ENCODE measurements at places on chromosomes 2 and 18.
A peak's percentile ranks its signal among the peaks of the same experiment; 100 is the strongest.

DNA sequence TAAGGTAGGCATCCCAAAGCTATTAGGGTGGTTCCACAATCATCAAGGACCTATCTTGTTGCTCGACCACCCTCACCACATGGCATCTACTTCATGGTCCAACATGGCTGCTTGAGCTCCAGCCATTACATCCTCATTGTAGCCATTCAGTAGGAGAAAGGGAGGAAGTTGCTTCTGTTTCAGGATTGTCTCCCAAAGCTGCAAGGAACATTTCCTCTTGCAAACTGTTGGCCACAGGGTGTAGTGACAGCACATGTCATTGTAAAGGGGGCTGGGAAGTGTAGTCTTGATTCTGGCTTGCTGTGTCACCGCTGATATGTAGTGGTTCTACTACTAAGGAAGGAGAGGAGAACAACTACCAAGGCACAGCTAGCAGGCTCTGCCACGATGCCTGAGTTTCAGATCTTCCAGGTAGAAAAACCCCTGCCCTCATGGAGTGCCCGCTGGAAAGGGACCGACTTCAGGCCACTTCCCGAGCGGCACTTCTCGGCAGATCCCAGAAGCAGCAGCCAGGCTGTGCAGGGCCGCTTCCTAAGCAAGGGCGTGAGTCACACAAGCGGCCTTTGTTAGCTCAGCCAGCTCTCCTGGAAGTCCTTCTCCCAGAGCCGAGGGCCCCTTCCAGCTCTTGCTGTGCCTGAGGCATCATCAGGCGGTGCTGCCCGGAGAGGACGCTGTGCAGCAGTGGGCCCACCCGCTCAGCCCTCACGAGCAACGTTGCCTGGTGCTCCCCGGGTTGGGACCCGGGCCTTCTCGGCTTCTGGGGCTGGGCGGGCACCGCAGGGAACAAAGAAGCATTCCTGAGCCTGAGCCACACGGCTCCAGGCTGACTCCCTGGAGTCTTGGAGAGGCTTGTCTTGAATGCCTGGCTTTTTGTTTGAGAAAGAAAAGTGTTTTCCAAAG, 58.2 kb downstream of the HS6ST1 start:
- DNase-seq, result peak; percentile 31

DNA sequence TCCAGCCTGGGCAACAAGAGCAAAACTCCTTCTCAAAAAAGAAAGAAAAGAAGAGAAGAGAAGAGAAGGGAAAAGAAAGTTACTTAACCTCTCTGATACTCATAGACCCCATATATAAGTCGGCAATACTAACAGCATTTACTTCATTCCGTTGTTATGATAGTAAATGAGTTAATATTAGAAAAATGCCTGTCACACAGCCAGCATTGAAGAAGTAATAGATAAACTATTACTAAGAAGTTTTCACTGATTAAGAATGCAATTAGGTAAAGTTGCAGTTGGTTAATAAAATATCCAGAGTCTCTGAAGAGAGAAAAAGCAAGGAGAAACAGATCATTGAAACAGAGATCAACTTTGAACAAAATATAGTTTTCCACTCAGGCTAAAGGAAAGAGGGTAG, 161.3 kb upstream of the UBE2E3 start:
- DNase-seq, result no peak

DNA sequence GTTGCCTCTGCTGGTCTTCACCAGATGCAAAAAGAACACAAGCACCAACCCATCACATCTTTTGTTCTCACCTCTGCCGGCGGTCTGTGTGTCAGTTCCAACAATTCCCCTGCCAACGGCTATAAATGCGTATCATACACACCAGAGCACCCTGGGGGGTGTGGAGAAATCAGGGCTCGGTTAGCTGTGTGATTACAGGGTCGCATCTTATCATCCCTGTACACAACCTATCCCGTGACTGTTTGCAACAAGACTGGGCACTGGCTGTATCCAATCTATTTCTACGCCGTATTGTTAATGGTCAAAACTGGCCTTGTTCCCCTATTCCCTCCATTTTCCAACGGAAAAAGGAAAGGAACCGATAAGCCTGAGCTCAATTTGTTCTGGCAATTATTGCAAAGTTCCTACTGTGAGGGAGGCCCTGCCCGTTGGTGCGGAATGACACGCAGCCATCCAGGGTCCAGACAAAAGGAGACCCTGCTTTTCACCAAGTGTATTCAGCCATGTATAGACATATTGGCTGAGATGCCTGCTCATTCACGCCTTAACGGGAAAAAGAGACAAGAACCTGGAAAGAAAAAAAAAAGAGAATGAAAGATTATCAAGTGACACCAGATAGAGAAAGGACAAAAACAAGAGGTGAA, 136.9 kb downstream of the CDH20 start:
- DNase-seq, result no peak

GRCh38 chr2:142139384-142139783, 8.6 kb upstream of the LRP1B start:
- DNase-seq, result no peak

- peak; percentile 88 for DNase-seq
Observed at GRCh38 chr2:105396254-105397024, 2.4 kb downstream of the FHL2 start.

GRCh38 chr18:35106845-35107148, 65.6 kb downstream of the MAPRE2 start:
- DNase-seq, result no peak

DNA sequence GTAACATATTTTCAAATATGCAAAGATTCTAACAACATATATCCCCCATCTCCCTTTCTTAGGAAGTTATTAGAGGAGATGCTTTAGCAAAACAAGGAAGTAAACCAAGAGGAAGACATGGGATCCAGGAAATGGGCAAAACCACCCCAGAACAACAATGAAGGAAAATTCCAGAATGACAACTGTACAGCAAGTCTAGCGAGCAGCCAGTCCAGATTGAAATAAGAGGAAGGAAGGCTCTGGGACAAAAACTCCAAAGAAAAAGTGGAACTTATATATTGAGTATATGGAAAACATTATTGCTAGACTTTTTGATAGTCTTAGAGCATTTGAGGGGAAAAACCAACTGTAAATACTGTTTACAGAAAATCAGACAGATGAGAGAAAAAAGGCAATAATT, 2.9 kb upstream of the ARPC2 start:
- no peak for DNase-seq

DNA sequence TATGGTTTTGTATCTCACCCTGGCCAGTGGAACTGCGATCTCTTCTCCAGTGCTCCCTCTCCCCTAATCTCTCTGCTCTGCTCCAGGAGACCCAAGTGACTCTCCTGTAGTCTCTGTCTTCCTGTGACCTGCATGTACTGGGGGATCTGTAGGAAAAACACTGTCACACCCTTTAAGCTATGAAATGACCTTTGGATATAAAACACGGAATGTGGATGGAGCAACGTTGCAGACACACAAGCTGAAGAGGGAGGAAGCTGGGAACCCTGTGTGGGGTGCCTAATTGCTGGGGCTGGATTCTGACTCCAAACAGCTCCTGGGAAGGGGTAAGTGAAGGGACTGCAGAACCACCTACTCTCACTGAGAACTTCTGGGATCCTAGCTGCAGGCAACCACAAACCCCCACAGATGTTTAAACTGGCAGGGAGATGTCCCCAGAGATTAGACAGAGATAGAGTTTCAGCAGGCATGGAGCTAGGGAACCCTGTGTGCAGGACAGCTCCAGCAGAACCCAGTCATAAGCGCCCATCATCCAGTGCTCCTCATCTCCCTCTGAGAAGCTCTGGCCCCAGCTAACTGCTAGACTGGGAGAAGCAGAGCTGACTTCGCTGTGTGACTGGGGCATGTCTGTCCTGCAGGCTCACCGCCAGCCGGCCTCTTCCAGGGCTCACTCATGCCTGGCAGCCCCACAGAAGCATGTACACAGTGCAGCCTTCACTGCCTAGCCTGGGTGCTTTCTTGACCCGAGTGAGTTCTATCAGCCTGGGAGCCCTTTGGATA, 482.7 kb upstream of the SETBP1 start:
- no peak for DNase-seq

- no peak for DNase-seq
Observed at GRCh38 chr2:187224989-187225388, 223.1 kb downstream of the CALCRL start.

GRCh38 chr2:27306136-27306535, 2.1 kb downstream of the UCN start:
- DNase-seq, result no peak

- DNase-seq, result no peak
Observed at GRCh38 chr18:9362869-9363268, 28.3 kb downstream of the TWSG1 start.

GRCh38 chr18:74534150-74534969, at the start of gene CNDP1:
CNDP1 (plus strand) TSS chr18:74534500; CDS start chr18:74534668, 168 bp downstream.
- DNase-seq, result no peak

DNA sequence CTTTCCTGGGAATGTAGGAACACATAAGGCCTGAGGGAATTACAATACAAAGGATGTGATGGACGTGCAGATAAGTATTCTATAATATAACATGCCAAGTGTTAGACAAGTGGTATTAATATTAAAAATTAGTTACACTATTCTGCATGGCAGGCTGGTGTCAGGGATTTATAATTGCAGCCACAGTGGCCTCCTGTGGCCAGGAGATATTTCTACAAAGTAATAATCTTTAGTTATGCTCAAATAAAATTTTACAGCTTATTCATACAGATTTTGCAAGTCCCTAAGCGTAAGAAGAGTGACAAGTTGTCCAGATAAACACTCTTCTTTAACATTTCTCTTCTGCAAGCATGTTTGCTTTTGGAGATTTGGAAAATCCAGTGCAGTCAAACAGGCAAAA, 90.4 kb upstream of the CBLN2 start:
- no peak for DNase-seq

GRCh38 chr2:177740700-177741099, 331.9 kb downstream of the PDE11A start:
- DNase-seq, result no peak

GRCh38 chr18:24231773-24232735, 93.2 kb downstream of the CABYR start:
- no peak for DNase-seq

GRCh38 chr2:28412625-28413151, 20.0 kb downstream of the FOSL2 start:
- no peak for DNase-seq

GRCh38 chr18:34207344-34207851, 17.3 kb downstream of the NOL4 start:
- no peak for DNase-seq
